Mucosa of descending colon (tissue), 3 donors: ENCODE measurements at places on chromosomes 5 and 9. TPM values are rescaled to one million over a fixed set of nuclear protein-coding genes. Genes with fewer than 3 reads are reported as not detected.

SLIT3 gene
- total RNA-seq: 16.1 TPM

BHMT2 gene
- 0.49 TPM for total RNA-seq

GRCh38 chr5:134568761-134569695, 43.6 kb downstream of the JADE2 start:
- DNase-seq: peak; percentile 67

GRCh38 chr9:7006417-7006816, 248.6 kb downstream of the KDM4C start:
- DNase-seq: no peak

DNA sequence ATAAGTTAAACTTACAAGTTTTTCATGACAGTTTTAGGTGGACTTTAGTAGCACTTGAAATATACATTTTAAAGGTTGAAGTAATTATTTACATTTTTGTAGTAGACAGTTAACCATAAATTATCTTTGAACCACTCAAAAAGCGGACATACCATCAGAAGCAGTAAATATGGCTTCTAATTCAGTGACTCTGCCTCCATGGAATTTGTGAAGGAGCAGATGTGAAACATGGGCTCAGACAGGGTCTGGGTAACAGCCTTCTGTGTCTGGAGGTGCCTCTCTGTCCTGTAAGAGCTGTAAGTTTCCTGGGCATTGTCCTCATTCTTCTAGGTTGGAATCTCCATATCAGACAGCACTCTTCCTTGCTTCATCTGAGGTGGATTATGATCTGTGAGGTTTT, 12.4 kb downstream of the RLN2 start:
- DNase-seq: no peak

DNA sequence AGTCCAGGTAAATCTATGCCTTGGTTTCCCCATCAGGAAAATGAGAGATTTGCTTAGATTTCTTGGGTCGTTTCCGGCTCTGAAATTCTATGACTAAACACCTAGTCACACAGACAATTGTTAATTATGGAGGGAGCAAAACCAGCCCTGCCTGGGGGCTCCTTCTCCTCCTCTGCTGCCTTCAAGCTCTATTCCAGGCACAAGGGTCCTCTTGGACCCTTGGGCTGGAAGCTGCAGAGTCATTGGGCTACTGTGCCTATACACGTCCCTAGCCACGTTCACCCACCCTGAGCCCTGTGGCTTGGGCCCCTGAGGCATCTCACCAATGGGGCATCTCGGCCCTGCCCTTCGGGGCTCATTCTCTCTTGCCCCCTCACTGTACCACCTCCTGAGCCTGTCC, 73.8 kb upstream of the TBC1D2 start:
- DNase-seq: no peak
